Spinal cord (tissue), 10 donors: ENCODE measurements at places on chromosomes 7 and 10. TPM values are rescaled to one million over a fixed set of nuclear protein-coding genes. Genes with fewer than 3 reads are reported as not detected.

HACD1 gene
- total RNA-seq: 14.0 TPM

IL15RA gene
- total RNA-seq: 0.89 TPM

FEZF1 gene
- 0.77 TPM for total RNA-seq

ASZ1 gene
- total RNA-seq: not detected

SFR1 gene
- 11.6 TPM for total RNA-seq

MYH16 gene
- not detected for total RNA-seq

ANKRD7 gene
- 3.2 TPM for total RNA-seq

ACSM6 gene
- total RNA-seq: not detected

GPR26 gene
- total RNA-seq: 7.6 TPM

CFAP43 gene
- total RNA-seq: 15.0 TPM

BICC1 gene
- 34.7 TPM for total RNA-seq

GET4 gene
- 17.7 TPM for total RNA-seq

EGR2 gene
- total RNA-seq: 3.9 TPM

CNNM2 gene
- 13.0 TPM for total RNA-seq

MMRN2 gene
- 33.5 TPM for total RNA-seq

PAPOLB gene
- total RNA-seq: 1.5 TPM

ICA1 gene
- total RNA-seq: 33.3 TPM

TFPI2 gene
- 5.4 TPM for total RNA-seq

SLC16A9 gene
- 52.1 TPM for total RNA-seq

SEMA3D gene
- 35.7 TPM for total RNA-seq

ECHDC3 gene
- total RNA-seq: 2.4 TPM

PKD2L1 gene
- 0.59 TPM for total RNA-seq

PCLO gene
- total RNA-seq: 53.5 TPM

TAS2R5 gene
- 3.5 TPM for total RNA-seq

HOXA6 gene
- 12.5 TPM for total RNA-seq

PSMA2 gene
- total RNA-seq: 46.4 TPM

CTAGE15 gene
- 0.50 TPM for total RNA-seq

TECTB gene
- total RNA-seq: 0.30 TPM

RASA4B gene
- total RNA-seq: 12.5 TPM

CD36 gene
- total RNA-seq: 78.1 TPM

EGFR gene
- total RNA-seq: 31.1 TPM

VWDE gene
- total RNA-seq: 2.6 TPM

C7orf57 gene
- 1.8 TPM for total RNA-seq

BHLHA15 gene
- 0.99 TPM for total RNA-seq

MOGAT3 gene
- total RNA-seq: not detected

CDK5 gene
- 33.3 TPM for total RNA-seq

PNLIPRP3 gene
- total RNA-seq: not detected

BLNK gene
- 4.8 TPM for total RNA-seq

OGDH gene
- total RNA-seq: 63.9 TPM

OR9A4 gene
- total RNA-seq: 0.11 TPM

SPAG6 gene
- 19.4 TPM for total RNA-seq

NODAL gene
- total RNA-seq: 2.2 TPM

KCTD7 gene
- 30.7 TPM for total RNA-seq

CALHM1 gene
- total RNA-seq: 0.06 TPM

UTF1 gene
- total RNA-seq: not detected

PRF1 gene
- total RNA-seq: 0.44 TPM
